ENCODE measurements at places on chromosomes 5 and 9.

- no peak for DNase-seq
Measured at GRCh38 chr9:34233672-34234071, 54.8 kb downstream of the UBAP1 start.

GRCh38 chr9:71941060-71941568 lies 29.7 kb downstream of the C9orf85 start:
- DNase-seq: no peak

- DNase-seq: no peak
Measured at GRCh38 chr5:151683444-151683843, 3.3 kb downstream of the SPARC start.

GRCh38 chr5:150129813-150130492 lies 25.7 kb downstream of the PDGFRB start:
- DNase-seq: no peak

DNA sequence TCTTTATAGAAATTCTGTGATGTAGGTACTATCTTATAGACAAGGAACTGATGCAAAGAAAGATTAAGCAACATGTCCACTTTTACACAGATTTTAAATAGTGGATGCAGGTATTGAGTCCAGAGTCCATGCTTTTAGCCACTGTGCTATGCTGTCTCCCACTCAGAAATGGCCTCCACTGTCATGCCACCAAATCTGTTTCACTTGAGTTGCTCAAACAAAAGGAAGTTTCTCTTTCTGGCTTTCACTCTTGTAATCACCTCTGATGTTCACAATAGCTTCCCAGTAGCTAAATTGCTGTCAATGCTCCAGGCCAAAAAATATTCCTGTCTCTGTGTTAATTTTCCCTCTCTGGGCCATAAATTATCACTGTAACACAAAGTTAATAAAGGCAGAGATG lies 77.0 kb upstream of the RASA1 start:
- DNase-seq: no peak

- DNase-seq: no peak
Measured at GRCh38 chr9:117549444-117549843, 134.6 kb upstream of the ASTN2 start.

- peak; percentile 54 for DNase-seq
Measured at GRCh38 chr5:157603333-157604190, 28.0 kb upstream of the ADAM19 start.

DNA sequence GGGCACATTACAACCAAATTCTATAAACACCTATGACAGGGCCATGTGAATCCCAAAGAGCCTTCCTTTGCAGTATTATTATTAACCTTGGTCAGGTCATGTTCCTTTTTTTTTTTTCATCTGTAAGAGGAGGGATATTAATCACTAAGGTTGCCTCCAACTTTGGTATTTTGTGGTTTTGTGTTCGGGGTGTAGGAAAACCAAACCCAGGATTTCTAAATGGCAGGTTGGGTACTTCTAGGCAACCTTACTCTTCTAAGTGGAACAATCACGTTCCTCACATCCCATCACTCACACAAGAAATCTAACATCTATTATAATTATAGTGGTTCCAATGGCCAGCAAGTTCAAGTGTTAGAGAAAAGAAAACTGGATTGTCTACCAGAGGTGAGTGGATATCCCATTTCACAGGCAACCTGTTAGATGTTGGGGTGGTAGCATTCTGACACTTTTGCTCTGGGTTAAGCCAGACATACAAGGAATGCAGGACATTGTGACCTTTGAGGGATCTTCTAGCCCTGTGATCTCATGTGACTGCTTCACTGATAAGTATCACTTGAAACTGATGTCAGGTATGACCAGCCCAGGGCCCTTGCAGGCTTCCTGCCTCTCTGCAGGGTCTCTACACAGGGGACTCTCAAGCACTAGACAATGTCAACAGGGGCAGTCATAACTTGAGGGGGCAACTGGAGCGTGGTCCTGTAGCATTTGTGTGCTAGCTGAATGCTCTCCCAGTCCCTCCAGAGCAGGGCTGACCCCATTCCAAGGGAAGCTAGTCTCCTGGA lies 126.2 kb upstream of the VLDLR start:
- DNase-seq: no peak

GRCh38 chr5:177966839-177967166 lies 29.2 kb downstream of the PROP1 start:
- DNase-seq: no peak

GRCh38 chr5:73623901-73624404 lies 2.0 kb upstream of the ARHGEF28 start:
- DNase-seq: no peak

DNA sequence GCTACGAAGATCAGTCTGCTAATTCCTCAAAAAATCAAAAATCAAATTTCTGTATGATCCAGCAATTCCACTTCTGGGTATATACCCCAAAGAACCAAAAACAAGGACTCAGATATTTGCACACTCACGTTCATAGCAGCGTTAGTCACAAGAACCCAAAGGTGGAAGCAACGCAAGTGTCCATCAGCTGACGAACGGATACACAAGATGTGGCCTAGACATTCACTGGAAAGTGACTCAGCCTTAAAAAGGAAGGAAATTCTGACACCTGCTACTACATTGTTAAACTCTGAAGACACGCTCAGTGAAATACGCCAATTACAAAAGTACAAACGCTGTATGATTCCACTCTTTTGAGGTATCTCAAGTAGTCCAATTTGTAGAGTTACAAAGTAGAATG lies 93.3 kb downstream of the OTULIN start:
- DNase-seq: no peak

DNA sequence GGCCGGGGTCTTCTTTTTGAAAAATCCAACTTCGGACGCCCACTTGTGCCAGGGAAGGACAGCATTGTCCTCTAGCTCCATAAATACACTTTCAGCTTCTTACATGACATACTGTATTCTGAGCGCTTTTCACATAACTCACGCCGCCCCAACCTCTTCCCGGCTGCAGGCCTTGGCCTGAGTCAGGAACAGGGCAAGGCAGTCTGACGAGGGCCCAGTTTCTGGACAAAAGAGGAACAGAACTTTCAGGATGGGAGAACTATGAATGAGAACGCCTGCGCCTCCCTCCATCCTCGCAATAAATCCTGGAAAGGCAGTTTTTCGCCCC lies 650 bp downstream of the DCTN4 start:
- no peak for DNase-seq

DNA sequence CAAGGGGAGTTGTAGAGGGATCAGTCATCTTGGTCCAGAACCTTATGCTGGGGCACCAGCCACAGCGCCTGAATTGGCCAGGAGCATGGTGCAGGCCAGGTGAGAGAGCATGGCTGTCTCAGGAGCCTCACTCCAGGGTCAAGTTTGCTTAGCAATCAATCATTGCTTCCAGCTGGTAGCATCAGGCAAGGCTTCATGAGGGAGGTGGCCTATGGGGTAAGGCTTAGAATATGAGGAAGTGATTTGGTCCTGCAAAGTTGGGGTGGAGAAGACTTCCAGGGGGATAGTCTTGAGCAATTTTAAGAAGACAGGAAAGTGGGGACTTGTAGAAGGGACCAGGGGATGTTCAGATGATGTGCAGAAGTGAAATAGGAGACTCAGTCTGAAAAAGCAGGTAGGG lies 53.9 kb upstream of the PITX1 start:
- DNase-seq: no peak

DNA sequence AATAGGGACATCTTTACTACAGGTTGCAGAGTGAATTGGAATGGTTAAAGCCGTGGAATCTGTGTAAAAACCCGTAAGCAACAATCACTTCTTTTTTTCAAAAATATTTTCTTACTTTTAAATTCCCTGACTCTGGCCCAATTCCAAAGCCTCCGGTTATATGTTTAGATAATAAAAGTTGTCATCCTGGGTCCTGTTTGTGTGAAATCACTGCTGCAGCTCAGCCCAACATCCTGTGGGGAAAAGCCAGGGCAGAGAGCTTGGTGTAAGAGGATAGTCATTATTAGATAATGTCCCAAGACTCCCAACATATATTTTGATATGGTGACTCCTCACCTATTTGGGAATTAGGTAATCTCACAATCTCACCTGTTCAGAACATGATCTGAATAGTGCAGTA lies 586.0 kb upstream of the BRINP1 start:
- DNase-seq: no peak

DNA sequence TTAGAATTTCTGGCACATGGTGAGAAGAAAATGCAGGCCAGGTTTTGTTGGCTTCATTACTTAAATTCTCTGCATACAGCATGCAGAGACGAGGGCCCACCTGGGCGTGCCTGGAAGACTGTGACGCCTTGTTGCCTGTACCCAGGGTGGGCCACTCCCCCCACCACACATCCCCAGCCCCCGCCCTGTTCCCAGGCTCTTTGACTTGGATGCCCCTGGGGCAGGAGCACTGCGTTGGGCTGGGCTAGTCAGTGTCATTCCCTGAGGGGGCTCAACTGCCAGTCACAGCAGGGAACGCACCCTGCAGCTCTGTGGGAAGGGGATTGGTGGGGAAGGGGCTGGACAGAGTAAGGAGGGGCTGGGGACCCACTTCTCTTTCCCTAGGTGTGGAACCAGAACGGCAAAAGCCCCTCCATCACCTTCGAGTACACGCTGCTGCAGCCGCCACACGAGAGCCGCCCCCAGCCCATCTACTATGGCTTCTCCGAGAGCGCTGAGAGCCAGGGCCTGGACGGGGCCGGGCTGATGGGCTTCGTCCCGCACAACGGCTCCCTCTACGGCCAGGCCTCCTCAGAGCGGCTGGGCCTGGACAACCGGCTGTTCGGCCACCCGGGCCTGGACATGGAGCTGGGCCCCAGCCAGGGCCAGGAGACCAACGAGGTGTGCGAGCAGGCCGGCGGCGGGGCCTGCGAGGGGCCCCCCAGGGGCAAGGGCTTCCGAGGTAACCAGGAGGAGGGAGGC lies 19.6 kb downstream of the ADAMTSL2 start:
- DNase-seq: no peak

GRCh38 chr5:60727033-60727679 lies 27.2 kb upstream of the DEPDC1B start:
- DNase-seq: no peak

- DNase-seq: no peak
Measured at GRCh38 chr5:144289277-144289676, 118.6 kb downstream of the KCTD16 start.

DNA sequence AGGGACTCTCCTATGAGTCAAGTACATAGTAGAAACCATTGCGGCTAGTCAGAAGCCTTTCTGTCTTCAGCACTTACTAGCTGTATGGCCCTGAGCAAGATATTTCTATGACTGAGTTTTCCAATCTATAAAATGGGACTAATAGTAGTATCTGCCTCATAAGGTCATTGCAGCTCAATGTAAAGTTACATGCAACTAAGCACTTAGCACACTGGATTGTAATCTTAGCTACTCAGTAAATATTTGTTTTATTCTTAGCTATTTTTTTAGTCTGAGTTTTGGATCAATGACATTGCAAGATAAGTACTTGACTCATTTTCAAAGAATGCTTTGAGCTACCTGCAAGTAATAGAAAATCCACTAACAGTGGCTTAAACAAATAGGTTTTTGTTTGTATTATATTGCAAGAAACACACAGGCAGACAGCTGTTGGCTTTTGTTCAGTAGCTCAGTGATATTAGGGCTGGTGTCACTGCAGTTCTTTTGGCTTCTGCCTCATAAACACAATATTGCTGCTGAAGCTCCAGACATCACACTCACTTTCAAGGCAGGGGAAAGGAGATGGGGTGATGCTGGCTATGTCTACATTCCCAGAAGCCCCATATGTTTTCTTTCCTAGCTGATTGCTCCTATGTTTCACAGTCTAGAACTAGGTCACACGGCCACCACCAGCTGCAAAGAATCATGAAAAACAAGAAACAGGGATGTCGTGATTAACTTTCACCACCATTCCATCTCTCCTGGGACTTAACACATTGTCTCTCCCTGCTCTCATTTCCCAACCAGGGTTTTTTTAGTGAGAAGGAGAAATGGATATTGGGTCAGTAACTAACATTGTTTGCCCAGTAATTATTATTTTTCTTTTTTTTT lies 26.9 kb upstream of the FAT2 start:
- no peak for DNase-seq

- DNase-seq: no peak
Measured at GRCh38 chr5:136963504-136963903, 535.6 kb downstream of the SPOCK1 start.

GRCh38 chr9:134068744-134069479 lies 1.1 kb upstream of the BRD3 start:
- no peak for DNase-seq

DNA sequence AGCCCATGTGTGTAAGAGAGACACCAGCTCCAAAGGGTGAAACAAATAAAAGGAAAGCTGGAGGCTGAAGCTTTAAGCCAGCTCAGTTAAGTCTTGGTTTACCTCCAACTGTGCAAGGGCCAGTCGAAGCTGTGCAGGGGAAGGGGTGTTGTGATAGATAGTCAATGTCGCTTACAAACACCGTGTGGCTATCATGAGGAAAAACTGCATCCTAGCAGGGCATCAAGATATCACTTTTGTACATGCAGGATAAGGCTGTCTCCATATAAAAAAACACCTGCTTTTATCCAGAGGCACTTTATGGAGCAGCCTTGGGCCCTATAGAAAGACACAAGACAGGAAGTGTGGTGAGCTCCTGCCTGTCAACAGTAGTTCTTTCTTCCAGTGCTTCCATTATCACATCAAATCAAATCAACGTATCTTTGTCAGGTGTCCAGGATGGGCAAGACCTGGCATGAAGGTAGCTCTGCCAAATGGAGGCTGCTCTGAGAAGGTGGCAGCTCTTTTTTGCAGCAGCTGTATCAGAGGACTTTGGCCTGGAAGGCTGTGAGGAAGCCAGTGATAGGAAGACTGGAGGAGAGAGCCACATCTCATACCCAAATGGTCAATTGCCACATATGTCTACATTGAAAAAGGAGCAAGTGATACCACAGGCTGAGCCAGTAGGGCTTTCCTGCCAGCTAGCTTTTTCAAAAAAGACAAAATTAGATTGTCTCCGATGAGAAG lies 29.3 kb upstream of the SELENOP start:
- no peak for DNase-seq

DNA sequence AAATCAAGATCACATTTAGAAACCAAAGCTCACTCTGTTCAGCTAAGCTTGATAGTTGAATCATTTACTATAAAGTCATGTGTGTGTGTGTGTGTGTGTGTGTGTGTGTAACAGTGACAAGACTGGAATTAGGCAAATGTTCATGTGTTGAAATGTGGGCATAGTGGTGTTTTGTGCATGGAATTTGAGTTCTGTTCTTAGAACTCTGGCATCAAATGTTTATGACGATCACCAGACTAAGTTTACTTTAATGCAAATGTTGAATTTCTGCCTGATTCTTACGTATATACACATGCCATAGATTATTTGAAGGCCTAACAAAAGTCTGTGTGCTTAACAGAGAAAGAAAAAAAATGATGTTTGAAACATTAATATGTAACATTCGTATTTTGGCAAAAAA lies 72.8 kb upstream of the COL5A1 start:
- DNase-seq: no peak

DNA sequence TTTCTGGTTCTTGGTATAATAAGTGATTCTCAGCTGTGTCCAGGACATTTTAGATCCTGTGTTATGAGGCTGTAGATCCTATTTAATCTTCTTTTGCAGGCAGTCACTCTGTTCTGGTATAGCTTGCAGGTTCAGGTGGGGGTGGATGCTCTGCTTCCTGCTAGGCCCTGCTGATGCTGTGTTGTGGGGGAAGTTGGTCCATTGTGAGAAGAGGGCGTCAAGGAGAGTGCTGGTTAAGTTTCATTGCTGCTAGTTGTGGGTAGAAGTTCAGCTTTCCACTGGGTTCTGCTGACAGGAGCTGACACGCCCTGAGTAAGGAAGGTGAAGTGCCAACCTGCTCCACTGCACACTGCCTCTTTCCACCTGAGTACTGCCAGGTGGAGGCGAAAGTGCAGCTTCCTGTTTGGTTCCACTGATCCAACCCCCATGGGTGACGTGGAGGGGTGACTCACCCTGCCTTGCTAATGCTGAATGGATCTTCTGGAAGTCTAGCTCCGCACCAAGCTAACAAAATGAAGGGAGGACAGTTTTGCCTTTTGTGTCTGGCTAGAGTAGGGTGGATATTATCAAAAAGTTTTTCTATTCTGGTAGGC lies 16.3 kb downstream of the NMRK1 start:
- DNase-seq: peak; percentile 56

All from stimulated activated CD8-positive, alpha-beta memory T cell treated with anti-CD3 and anti-CD28 coated beads, Interleukin-15, amount 100 ng/mL, for 4 hours (primary cell).